ENCODE measurements at places on chromosomes 2 and 18.

GRCh38 chr2:138180692-138181386 is 216.6 kb downstream of the HNMT start:
- no peak for DNase-seq

DNA sequence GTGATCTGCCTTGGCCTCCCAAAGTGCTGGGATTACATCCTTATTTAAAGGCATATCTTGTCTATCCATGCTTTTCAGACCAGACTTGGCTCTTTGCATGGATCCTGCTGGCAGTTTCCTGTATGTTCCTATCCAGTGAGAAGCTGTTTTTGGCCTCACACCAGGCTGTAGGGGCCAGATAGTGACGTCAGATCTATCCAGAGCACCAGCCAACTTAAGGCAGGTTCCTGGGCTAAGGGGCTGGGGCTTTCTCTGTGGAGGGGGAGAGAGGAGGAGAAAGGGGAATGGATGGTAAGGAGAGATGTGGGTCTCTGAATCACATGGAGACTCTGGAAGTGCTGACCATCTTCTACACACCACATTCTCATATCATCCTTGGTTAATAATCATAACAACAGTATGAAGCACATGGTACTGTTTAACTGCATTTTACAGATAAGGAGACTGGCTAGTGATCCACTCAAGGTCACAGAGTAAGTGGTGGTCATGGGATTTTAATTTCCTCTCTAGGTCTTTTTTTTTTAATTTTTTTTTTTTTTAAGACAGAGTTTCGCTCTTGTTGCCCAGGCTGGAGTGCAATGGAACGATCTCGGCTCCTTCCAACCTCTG is 2.0 kb upstream of the FAM117B start:
- DNase-seq, result no peak

DNA sequence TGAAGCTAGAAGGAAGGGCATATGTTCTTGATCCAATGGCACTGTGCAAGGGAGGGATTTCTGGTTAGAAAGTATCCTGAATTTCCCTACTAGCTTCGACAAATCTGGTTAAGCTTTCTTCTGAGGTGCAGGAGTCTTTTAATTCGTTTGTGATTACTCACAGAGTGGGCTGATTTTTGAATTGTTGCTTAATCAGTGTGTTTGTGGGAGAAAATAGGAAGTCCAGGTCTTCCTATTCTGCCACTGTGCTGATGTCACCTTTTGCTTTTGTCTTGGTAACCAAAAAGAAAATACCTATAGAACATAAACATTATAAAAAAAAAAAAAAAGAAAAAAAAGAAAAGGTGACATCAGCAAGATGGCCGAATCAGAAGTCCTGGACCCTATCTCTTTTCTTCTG is 1008.6 kb downstream of the TSN start:
- DNase-seq, result no peak

GRCh38 chr2:224440988-224441387 is 39.1 kb upstream of the FAM124B start:
- no peak for DNase-seq

- DNase-seq, result no peak
Observed at GRCh38 chr2:45780541-45781463, 129.3 kb downstream of the PRKCE start.

GRCh38 chr2:193476171-193476800 is 1281.6 kb upstream of the TMEFF2 start:
- DNase-seq, result peak; percentile 15

DNA sequence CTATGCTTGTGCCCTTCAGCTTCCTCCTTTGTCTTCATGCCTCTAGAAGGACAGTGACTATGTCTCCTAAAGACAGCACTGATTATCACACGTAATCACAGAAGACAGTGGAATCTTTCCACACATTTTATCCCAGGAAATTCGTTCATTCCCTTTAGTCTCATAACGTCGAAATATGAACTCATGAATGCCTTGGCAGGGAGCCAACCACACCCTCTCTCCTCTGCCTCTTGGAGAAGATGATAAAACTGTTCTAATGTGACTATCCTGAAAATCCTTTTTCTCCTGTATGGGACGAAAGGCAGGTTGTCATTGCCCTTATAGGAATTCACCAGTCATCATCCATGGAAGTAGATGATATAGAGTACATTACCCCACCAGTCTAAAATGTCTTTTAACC is 726.6 kb upstream of the FANCL start:
- DNase-seq, result no peak

DNA sequence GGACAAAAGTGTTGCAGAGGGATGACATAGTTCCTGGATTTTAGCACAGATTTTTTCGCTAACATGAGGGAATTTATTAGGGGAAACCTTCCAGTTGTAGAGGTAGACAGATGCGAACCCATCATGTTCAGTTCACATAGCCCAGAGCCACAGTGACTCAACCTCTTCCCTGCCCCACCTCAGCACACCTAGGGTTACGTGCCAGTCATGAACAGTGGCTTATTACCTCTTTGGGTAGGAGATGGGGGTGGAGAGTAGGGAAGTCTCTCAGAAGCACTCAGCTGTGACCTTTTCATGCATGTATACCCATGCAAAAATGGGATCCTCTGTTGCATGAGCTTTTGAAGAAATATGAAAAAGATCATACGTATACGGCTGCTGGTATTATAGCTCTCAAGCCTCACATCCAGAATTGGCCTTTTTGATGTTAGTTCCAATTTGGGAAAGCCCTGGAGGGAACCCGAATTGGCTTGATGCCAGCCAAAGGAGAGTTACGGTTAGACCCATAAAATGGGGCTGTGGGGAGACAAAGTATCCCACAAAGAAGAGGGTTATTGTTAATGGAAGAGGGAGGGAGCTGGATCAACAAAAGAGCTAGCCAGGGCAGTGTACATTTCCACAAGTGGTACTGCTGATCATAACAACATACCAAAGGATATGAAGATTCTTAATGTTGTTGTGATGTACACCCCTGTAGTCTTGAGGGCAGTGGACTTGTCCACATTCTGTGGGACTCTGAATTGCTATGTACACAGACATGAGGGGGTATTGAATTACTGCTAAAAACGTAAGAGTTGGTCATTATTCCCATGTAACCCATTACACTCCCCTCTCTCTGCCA is 4.9 kb downstream of the TANC1 start:
- no peak for DNase-seq

GRCh38 chr18:63273222-63273927 is 46.2 kb downstream of the BCL2 start:
- no peak for DNase-seq

DNA sequence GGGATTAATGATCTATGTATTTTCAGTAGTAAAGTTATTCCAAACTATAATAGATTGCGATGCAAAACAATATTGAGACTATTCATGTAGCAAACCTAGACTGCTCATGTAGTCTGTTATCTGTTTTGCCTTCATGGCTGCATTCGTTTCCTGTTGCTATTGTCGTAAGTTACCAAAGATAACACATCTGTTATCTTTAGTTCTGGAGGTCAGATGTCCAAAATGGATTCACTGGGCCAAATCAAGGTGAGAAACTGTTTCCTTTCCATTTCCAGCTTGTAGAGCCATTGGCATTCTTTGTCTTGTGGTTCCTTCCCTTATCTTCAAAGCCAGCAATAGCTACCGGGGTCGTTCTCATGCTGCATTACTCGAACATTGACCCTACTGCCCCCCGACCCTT is 20.9 kb downstream of the ITGAV start:
- DNase-seq, result no peak

GRCh38 chr2:211114826-211115455 is 558.5 kb downstream of the CPS1 start:
- no peak for DNase-seq

DNA sequence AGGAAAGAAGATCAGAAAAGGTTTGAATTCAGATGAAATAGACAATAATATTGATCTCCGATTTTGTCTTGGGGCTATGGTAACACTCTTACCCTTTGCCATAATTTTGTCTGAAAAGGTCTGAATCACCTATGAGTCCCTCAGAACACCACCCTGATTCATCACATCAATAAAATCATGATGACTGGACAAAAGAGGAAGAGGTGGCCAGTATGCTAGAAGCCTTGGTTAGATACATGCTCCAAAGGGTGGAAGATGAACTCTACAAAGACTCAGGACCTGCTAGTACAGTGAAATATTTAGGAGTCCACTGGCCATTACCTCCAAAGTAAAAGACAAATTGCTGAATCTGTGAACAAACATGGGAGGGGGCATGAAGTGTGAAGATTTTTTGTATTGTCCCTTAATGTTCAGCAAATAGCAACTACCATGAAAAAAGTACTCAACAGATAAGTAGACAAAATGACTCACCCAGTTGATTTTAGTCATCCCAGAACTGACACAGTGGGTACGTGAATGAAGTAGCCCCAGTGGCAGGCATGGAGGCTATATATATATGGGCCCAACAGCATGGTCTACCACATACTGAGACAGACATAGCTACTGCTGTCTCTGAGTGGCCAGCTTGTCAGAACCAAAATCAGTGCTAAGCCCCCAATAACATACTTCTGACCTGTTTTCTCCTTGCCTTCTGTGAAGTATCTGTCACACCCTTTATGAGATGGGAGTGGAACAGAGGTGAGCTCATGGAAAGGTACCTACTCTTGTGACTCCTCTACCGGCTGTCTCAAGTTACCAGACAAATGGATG is 36.5 kb upstream of the GLS start:
- DNase-seq, result no peak

DNA sequence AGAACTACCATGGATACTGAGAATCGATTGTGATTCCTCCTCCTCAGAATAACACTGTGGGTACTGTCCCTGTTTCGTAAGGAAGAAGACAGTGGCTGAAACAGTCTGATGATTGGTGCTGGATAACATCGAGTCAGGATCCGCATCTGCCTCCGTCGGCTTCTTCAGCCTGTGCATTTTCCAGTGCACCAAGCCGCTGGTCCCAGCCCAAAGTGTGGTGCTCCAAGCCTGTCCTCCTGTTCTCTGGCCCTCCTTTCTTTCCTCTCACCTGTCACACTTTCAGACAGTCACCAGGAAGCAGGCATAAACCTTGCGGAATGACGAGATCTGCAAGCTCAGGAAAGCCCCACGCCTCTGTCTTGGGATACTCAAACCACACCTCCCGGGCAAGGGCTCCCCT is 30.6 kb downstream of the PTGR3 start:
- no peak for DNase-seq

- no peak for DNase-seq
Observed at GRCh38 chr18:4453567-4453873, 1.6 kb downstream of the DLGAP1 start.

GRCh38 chr2:20523799-20524187 is 76.9 kb downstream of the RHOB start:
- DNase-seq, result no peak

DNA sequence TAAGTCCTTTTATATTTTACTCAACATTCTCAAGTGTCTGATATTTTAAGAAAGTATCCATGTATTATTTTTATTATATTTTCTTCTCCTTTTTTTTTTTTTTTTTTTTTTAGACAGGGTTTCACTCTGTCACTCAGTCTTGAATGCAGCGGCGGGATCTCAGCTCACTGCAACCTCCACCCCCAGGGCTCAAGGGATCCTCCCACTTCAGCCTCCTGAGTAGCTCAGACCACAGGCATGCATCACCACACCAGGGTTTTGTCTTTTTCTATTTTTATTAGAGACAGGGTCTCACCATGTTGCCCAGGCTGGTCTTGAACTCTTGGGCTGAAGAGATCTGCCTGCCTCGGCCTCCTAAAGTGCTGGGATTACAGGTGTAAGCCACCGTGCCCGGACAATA is 212.1 kb downstream of the TCF4 start:
- no peak for DNase-seq

- DNase-seq, result no peak
Observed at GRCh38 chr18:22275706-22276333, 106.4 kb downstream of the GATA6 start.

- DNase-seq, result no peak
Observed at GRCh38 chr2:197597166-197597565, 78.2 kb downstream of the RFTN2 start.

Measured in hematopoietic multipotent progenitor cell (in vitro differentiated cells).